ENCODE measurements at places on chromosomes 12 and 14.
A peak's percentile ranks its signal among the peaks of the same experiment; 100 is the strongest.

DNA sequence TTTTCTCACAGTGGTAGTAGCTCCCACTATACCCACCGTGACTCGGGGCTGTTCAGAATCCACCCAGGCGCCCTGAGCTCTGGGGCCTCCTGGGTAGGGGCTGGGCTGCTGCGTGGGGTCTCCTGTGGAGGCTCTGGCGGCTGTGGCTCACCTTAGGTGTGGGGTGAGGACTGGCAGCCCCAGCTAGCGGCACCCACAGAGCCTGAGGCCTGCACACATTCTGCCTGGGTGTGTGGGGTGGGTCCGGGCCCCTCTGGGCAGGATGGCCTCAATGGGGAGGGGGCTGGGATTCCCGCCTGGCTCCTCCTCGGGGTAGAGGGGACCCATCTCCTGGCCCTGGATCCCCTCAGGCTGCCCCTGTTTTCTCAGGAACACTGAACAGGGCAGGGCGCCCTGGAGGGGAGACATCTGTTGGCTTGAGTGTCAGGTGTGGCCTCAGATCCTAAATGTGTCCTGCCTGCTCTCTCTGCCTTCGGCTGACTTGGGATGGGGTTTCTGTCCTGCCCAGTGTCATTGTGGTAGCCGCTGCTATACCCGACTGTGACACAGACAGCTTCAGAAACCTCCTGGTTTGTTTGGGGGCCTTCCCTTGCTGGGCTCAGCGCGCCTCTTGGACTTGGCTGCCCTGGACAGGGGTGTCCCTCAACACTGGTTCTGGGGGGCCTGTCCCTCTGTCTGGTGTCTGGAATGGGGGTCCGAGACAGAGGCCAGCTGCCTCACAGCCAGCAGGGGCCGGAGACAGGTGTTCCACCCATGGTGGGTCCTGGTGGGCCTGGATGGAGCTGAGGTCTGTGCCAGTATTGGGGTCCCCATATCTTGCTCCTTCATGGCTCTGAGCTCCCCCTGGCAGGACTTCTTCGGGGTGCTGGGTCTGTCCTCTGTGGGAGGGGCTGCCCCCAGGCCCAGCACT, 354.9 kb downstream of the TMEM121 start:
- DNase-seq, result no peak
- H3K4me3 ChIP-seq, result no peak overlapping the region
- no peaks in the 10 kb centered on the region for H3K36me3 ChIP-seq
- H3K27me3 ChIP-seq, result peaks cover 25% of the 10 kb centered on the region
- no peak overlapping the region for H3K27ac ChIP-seq

GRCh38 chr12:91357381-91357780, 174.8 kb upstream of the DCN start:
- no peak for DNase-seq
- no peak overlapping the region for H3K4me3 ChIP-seq
- H3K36me3 ChIP-seq, result no peaks in the 10 kb centered on the region
- peaks cover 16% of the 10 kb centered on the region for H3K27me3 ChIP-seq
- H3K4me1 ChIP-seq, result peaks cover 4% of the 10 kb centered on the region
- H3K27ac ChIP-seq, result no peak overlapping the region

DNA sequence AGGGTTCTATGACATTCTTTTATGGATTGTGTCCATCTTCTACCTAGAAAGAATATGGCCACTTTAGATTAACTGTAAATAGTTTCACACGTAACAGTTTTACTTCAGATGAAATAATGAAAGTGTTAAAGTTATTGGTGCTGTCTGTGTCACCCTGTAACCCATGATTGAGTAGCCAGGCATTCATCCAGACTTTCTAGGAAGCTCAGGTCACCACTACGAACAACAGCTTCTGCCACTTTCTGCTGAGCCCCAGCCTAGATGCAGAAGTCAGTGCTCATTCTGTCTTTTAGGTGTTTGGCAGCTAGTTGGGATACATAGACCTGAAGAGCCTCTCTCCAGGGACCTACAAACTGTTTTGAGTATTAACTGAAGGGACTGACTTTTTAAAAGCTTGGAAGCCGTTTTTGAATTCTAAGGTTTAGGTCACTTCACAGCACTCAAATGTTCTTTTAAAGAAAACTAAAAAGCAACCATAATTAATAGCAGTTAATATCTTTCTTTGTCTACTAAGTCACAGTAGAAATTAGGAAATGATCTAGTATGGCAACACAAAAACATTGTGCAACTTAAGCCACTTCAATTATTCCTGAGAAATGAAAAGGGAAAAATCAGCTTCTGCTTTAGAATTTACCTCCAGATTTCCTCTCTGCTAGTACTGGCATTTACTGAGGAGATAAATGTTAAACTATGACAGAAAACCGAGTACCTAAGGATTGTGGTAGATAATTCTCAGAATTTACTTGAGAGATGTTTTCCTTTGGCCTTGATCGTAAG, 266.9 kb downstream of the CCDC91 start:
- no peak for DNase-seq
- no peak overlapping the region for H3K27ac ChIP-seq
- no peak overlapping the region for H3K4me3 ChIP-seq
- H3K36me3 ChIP-seq, result peaks cover 2% of the 10 kb centered on the region
- no peaks in the 10 kb centered on the region for H3K27me3 ChIP-seq
- H3K4me1 ChIP-seq, result no peaks in the 10 kb centered on the region

- H3K36me3 ChIP-seq, result peaks cover 6% of the 10 kb centered on the region
- peak overlapping the region; percentile 76 for H3K4me3 ChIP-seq
- peak overlapping the region; percentile 91 for H3K27ac ChIP-seq
- H3K4me1 ChIP-seq, result peaks cover 68% of the 10 kb centered on the region
Measured at GRCh38 chr14:89723930-89724627, 230.5 kb downstream of the EFCAB11 start.

- no peak overlapping the region for H3K27ac ChIP-seq
- H3K4me3 ChIP-seq, result no peak overlapping the region
- no peaks in the 10 kb centered on the region for H3K36me3 ChIP-seq
Measured at GRCh38 chr12:70627677-70628076, 9.6 kb downstream of the PTPRB start.

DNA sequence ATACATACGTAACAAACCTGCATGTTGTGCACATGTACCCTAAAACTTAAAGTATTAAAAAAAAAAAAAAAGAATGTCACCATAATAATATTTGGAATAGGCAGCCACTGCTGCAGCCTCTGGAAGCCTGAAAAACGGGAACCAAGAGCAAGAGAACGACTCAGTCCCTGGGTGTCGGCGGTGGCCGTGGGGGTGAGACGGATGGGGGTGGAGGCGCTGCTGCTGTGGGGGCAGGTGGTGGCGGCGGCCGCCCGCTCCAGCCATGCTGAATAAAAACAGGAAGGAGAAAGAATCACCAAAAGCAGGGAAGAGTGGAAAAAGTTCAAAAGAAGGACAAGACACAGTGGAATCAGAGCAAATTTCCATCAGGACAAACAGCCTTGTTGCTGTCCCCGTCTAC, 46.9 kb downstream of the ZFYVE21 start:
- no peaks in the 10 kb centered on the region for H3K27me3 ChIP-seq
- no peaks in the 10 kb centered on the region for H3K4me1 ChIP-seq
- H3K4me3 ChIP-seq, result no peak overlapping the region
- H3K27ac ChIP-seq, result no peak overlapping the region
- no peaks in the 10 kb centered on the region for H3K36me3 ChIP-seq

GRCh38 chr14:90697577-90698206, 118.5 kb downstream of the TTC7B start:
- no peak overlapping the region for H3K27ac ChIP-seq
- H3K27me3 ChIP-seq, result peaks cover 3% of the 10 kb centered on the region
- H3K36me3 ChIP-seq, result no peaks in the 10 kb centered on the region

GRCh38 chr12:75842090-75842489, 189.5 kb downstream of the PHLDA1 start:
- DNase-seq, result no peak
- H3K36me3 ChIP-seq, result peaks cover 4% of the 10 kb centered on the region

DNA sequence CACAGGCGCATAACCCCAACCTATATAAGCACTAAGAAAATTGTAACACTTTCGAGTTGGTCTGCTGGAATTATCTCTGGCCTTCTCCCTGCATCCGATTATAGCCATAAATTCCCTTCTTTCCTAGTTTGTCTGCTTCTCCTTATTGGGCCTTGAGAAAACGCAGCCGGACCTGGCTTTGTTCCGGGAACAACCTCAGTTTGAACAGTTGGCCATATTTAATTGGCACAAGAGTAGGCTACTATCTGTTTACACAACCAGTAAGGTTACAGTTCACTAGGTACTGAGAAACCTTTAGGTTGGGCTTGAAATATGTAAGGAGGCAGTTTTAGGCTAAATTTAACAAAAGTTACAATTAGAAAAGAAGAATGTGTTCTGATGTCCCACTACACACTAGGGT, 176.1 kb downstream of the IPO8 start:
- DNase-seq, result no peak
- no peak overlapping the region for H3K4me3 ChIP-seq
- no peaks in the 10 kb centered on the region for H3K36me3 ChIP-seq
- no peak overlapping the region for H3K27ac ChIP-seq

- DNase-seq, result no peak
- H3K27ac ChIP-seq, result no peak overlapping the region
- peaks cover 41% of the 10 kb centered on the region for H3K36me3 ChIP-seq
- peaks cover 26% of the 10 kb centered on the region for H3K4me1 ChIP-seq
- H3K27me3 ChIP-seq, result no peaks in the 10 kb centered on the region
Measured at GRCh38 chr12:54394281-54394719, 9.8 kb upstream of the ZNF385A start.

DNA sequence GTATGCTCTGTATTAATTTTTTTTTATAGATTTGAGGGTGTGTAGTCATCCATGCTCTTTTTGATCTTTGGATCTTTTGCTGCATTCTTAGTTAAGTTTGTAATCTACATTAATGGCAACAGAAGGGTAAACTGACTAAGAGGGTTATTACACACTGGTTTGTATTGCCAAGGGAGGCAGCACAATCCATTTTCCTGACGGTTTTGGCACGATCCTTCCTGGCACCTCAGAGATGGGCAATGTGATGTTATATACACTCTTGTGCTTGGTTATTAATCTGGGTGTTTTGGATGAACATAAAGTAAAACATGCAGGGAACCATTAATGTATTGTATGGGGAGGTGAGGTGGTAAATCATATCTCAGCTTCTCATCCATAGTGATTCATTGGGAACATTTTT, 98.8 kb upstream of the SLC38A2 start:
- H3K27ac ChIP-seq, result no peak overlapping the region
- no peak for DNase-seq
- H3K36me3 ChIP-seq, result peaks cover 3% of the 10 kb centered on the region
- no peak overlapping the region for H3K4me3 ChIP-seq
- peaks cover 32% of the 10 kb centered on the region for H3K4me1 ChIP-seq

- no peak overlapping the region for H3K4me3 ChIP-seq
- peaks cover 8% of the 10 kb centered on the region for H3K4me1 ChIP-seq
- no peaks in the 10 kb centered on the region for H3K36me3 ChIP-seq
- no peak overlapping the region for H3K27ac ChIP-seq
Measured at GRCh38 chr12:76460807-76461206, 98.8 kb downstream of the OSBPL8 start.

- H3K4me1 ChIP-seq, result peaks cover 9% of the 10 kb centered on the region
- peaks cover 4% of the 10 kb centered on the region for H3K27me3 ChIP-seq
- no peak overlapping the region for H3K27ac ChIP-seq
- H3K36me3 ChIP-seq, result no peaks in the 10 kb centered on the region
- no peak overlapping the region for H3K4me3 ChIP-seq
- no peak for DNase-seq
Measured at GRCh38 chr14:77663293-77663692, 44.5 kb downstream of the ALKBH1 start.

- no peak overlapping the region for H3K27ac ChIP-seq
- no peak for DNase-seq
- no peaks in the 10 kb centered on the region for H3K4me1 ChIP-seq
- H3K27me3 ChIP-seq, result peaks cover 7% of the 10 kb centered on the region
- no peaks in the 10 kb centered on the region for H3K36me3 ChIP-seq
Measured at GRCh38 chr14:100910888-100911664, 7.6 kb upstream of the RTL1 start.

GRCh38 chr14:67492538-67492937, 4.0 kb upstream of the TMEM229B start:
- no peak for DNase-seq
- H3K4me1 ChIP-seq, result peaks cover 29% of the 10 kb centered on the region
- H3K4me3 ChIP-seq, result no peak overlapping the region
- peaks cover 9% of the 10 kb centered on the region for H3K36me3 ChIP-seq
- peaks cover 13% of the 10 kb centered on the region for H3K27me3 ChIP-seq
- H3K27ac ChIP-seq, result no peak overlapping the region

DNA sequence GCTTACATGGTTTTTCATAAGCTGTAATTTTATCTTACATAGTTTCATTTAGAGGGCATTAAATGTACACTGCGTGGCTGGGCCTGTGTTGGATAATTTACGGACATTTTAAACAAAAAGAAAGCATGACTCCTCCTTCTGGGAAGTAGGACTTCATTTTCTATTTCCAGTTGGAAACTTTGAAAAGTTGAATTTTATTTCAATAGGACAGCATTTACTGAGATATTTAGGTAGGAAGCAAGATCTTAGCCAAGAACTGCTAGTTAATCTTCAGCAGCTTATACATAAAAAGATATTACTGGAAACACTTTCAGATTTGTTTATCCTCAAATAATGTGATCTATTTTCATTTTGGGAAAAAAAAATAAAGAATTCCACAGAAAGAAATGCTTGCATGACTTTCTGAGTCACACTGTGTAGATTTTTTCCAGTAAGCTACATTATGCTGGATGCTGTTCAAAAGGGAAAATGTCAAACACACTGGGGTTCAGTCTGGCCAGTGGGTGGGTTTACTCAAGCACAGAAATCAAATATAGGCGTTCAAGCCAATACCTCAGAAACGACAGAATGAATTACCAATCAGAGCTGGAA, 239.4 kb upstream of the KRR1 start:
- no peak overlapping the region for H3K27ac ChIP-seq
- peaks cover 4% of the 10 kb centered on the region for H3K27me3 ChIP-seq
- no peaks in the 10 kb centered on the region for H3K36me3 ChIP-seq
- DNase-seq, result no peak
- no peak overlapping the region for H3K4me3 ChIP-seq
- H3K4me1 ChIP-seq, result peaks cover 15% of the 10 kb centered on the region

DNA sequence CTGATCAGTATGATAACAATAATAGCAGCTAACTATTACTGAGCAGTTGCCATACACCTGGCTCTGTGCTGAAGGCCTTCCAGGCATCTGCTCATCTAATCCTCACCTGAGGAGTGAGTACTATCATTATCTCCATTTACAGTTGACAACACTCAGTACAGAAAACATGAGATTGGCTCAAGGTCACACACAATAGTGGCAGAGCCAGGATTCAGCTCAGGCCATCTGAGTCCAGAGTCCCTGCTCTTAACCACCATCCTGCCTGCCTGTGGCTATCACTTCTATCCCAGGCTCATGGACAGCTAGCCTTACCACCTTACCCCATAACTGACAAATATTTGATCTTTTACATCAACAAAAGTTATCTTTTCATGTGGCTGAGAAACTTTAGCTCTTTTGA, 155.5 kb downstream of the PPM1H start:
- peaks cover 6% of the 10 kb centered on the region for H3K27me3 ChIP-seq
- no peak overlapping the region for H3K4me3 ChIP-seq
- no peak overlapping the region for H3K27ac ChIP-seq
- H3K4me1 ChIP-seq, result no peaks in the 10 kb centered on the region

- no peak overlapping the region for H3K4me3 ChIP-seq
- no peak for DNase-seq
- no peaks in the 10 kb centered on the region for H3K27me3 ChIP-seq
- peaks cover 10% of the 10 kb centered on the region for H3K36me3 ChIP-seq
- no peaks in the 10 kb centered on the region for H3K4me1 ChIP-seq
Measured at GRCh38 chr14:103693515-103693914, 21.7 kb downstream of the XRCC3 start.

Measured in activated T-helper 1 cell treated with anti-CD3 and anti-CD28 coated beads, Interleukin-12 subunit alpha, Interleukin-12 subunit beta, Interleukin-2, Interleukin-4 antibody, amounts not matched to agents 30 ng/mL and 10 ng/mL and 1 ng/mL, durations not matched to agents 14 hours and 24 hours and 36 hours (primary cell).